Activated CD4-positive, CD25-positive, alpha-beta regulatory T cell (primary cell): ENCODE measurements at places on chromosomes 4 and X.

DNA sequence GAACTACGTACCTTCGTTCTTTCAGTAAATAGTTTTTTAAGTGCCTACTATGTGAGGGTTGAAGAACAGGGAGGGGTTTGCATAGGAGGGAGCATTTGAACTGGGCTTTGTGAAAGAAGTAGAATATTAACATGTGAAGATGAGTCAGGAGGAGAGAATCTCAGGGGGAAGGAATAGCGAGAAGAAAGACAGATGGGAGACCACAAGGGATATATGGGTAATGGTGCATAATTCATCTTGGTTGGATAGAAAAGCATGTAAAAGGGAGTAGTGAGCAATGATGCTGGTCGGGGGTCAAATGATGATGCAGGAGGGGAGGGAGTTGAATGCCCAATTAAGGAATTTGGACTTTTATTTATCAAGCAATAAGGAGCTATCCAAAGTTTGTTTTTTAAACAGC, 52.7 kb downstream of the TMEM164 start:
- DNase-seq, result no peak

GRCh38 chr4:145348291-145348690, 133.4 kb upstream of the SMAD1 start:
- no peak for DNase-seq

DNA sequence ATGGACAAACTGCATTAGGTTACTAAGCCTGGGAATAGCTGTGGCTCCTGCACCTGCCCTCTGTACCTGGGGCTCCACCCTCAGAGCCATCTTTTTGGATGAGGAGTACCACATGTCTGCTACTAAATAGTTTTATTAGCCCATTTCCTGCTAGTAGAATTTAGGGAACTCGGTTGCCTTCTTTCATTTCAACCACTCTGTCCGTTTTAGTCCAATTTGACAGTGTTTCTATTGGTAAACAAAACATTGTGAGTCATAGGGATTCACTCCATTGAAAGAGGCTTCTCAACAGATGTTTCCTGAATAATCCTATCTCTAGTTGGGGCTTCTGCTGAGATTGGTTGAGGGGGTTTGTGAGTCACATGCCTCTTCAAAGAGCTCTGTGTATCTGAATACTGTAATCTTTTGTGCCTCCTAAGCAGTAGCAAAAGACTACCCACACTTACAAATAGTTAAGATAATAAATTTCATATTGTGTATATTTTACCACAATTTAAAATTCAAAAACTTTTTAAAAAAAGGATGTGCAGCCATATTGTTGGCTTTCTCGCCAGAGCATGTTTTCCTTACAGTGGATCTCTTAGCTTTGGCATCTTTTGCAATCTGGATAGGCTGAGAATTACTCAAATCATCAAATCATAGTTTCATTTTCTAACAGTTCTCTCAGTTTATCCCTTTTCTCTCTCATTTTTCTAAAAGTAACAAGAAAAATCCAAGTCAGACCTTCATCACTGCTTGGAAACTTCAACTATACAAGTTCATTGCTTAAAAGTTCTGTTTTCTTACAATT, 9.9 kb downstream of the FAM200B start:
- no peak for DNase-seq

- DNase-seq, result no peak
Observed at GRCh38 chr4:146232131-146232722, 17.9 kb downstream of the REELD1 start.

DNA sequence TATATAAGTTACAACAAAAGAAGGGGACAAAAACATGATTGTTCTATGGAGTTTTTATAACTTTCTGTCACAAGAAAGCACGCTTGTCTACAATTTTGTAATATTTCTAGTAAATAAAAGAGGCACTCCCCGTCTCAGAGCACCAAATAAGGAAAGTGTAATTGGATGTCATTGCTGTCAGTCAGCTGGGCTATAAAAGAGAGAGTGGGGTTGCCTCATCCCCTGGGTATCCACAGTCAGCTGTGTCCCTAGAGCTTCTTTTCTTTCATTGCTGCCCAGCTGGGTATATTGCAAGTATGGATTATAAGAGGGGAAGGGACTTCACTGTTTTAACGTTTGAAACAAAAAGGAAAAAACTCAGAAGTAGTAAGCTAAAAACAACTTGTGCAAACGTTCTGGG, 61.3 kb downstream of the NPNT start:
- DNase-seq, result no peak

DNA sequence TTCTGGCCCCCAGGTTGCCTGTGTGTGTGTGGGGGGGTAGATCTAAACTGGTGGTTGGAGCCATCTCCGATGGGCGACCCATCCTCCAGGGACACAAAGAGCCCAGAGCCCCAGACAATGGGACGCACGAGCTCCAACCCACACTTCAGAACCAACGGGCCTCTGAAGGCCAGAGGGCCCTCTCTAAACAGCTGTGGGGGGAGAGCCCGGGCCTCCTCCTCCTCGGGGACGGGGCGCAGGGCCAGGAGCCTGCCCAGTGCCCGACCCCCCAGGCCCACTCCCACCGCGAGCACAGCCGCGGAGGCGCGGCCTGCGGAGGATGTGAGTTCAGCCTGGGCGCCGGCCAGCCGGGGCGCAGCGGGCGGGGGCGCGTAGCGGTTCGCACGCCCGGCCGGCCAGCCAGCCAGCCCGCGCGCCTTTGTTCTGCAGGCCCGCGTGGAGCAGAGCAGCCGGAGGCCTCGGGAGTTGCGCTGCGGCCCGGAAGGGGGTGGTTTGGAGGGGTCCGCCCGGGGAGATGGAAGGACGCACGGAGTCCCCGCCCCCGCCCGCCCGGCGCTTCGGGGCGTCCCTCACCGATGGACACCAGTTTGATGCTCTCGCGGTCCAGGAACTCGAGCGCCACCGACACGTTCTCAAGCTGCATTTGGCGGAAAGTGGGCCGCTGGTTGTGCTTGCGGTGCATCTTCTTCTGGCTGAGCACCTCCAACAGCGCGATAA, 4.0 kb downstream of the FLNA start:
- DNase-seq, result no peak

- no peak for DNase-seq
Observed at GRCh38 chr4:93182722-93183121, 645.8 kb upstream of the ATOH1 start.

GRCh38 chr4:77125961-77126360, 31.0 kb upstream of the CCNG2 start:
- DNase-seq, result no peak

- no peak for DNase-seq
Observed at GRCh38 chr4:40838742-40839141, 89.0 kb downstream of the NSUN7 start.
